ENCODE measurements at places on chromosomes 16 and 17.

GRCh38 chr17:46983782-46984181 lies 4.7 kb upstream of the RPRML start:
- DNase-seq = no peak

DNA sequence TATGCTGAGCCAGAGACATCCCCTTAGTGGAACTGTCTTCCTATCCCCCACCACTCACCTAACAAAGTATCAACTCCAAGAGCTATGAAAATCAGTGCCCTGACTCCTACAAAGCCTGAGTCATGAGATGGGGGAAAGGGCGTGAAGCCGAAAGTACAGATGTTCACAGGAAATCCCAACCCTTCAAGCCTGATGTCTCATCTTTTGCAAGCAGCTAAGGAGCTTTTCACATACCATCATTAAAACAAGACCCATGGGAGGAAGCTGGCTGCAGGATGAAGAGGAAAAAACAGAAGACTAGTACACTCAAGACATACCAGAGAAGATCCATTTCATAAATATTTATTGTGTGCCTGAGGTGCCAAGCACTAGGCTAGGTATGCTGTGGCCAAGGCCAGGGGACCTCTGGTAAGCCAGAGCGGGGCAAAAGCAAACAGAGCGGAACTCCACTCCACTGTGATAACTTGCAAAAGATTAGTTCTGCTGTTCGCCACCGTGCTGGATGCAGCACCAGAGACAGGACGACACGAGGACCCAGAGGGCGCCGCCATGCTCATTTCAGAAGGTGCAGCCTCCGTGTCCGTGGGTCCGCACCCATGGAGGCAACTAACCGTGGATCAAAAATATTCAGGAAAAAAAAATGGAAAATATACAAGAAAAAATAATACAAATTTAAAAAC lies 4.5 kb upstream of the MNT start:
- DNase-seq = no peak

GRCh38 chr16:55436587-55436986 lies 42.4 kb upstream of the MMP2 start:
- DNase-seq = no peak

GRCh38 chr17:28466521-28467048 lies 6.9 kb upstream of the SLC13A2 start:
- no peak for DNase-seq

DNA sequence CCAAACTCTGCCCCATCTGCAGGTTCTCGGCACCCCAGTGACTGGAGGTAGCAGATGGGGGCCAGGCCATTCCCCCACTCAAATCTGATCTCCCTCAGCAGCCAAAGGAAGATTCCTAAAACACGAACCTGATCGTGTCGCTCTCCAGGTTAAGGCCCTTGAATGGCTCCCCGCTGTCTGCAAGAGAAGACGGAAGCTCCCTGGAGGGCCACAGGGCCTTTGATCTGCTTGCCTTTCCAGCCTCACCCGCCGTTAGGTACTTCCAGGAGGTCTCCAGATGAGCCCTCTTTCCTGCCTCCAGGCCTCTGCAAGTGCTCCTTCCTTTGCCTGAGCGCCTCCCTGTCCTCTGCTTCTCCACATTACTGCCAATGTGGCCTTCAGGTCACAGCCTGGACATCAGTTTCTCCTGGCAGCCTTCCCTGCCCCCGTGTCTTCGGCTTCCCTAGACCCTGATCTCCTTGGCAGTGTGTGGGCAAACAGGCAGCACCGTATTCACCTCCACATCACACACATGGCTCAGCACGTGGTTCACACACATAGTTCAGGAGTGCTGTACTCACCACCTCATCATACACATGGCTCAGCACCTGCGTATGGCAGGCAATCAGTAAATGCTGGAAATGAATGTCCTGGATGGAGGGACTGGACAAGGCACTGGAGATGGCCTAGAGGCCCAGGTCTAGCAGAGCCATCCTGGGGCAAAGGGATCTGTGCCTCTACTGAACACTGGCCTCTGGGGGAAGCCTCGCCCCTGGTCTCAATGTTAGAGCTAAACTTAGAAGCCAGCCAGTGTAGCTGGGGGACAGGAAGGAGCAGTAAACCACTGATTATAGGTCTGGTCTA lies 26.4 kb upstream of the MRPS23 start:
- no peak for DNase-seq

DNA sequence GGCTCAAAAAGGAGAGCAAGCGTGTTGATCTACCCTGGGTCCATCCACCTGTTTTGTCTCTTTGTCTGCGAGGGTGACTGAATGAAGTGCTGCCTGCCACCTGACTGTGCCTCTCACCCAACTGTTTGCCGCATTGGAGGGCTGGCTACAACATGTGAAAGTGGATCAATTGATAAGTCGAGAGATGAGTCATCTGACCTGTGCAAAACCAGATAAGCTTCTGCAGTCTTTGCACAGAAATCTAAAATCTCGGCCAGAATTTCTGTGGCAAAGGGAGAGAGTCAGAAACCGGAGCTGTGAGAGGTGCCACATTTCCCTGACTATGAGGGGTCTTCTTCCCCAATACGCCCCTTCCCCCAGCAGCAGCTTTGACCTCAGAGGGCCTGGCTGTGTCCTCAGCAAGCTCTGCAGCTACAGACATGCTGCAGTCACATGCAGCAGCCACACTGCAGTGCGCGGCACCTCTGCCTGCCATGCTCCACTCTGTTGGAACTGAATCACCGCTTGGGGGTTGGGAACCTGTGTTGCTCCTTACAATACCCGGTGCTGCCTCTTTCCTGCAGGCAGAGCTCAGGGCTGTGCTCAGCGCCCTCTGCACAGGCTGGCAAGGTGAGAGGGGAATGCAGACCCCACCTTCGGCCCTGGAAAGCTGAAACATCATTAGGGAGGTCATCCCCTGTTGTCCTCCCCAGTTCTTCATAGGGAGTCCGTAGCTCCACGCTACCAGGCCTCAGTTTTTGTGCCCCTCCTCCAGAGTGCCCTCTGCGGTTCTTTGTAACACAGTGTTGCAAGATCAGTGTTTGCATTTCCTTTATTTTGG lies 16.2 kb upstream of the HAS3 start:
- no peak for DNase-seq

DNA sequence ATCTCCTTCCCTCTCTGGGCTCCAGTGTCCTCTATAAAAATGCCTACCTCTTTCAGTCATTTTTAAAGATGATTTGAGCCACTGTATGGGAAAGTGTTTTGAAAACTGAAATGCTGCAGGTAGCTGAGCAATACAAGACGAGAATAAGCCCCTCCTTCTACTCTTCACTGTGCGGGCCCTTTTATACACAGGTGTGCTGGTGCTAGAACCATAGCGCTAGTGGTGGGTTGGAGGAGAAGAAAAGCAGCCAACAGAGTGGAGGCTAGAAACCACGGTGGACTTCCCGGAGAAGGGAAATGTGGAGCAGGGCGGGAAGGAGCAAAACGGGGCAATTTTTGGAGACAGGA lies 58.2 kb upstream of the DLX4 start:
- no peak for DNase-seq

DNA sequence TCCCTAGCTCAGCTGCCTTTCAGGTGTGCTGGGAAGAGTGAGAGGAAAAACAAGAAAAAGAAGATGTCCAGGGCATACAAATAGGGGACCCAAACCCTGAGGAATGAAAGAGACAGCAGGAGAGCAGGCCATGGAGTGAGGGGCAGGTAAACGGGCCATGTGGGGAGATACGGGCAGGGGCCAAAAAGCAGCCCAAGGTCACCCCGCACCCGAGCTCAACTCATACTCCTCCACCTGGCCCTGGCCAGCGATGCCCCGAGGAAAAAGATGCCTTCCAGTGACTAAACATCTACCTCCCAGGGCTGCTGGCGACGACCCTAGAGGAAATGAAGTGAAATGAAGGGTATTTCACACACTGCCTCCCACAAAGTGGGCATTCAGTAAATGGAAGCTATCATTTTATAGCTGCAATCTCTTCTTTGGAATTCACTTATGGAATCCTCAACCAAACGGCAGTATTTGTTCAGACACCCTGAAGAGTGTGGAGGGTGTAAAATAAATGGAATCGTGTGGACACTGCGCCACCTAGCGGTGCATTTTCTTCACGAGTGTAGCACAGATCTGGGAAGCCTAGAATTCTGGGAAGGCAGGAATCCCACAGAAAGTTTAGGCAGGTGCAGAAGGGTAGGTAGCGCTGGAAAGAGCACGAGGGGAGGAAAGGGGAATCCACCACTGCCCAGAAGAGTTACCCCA lies 14.9 kb downstream of the ELAC2 start:
- peak; percentile 57 for DNase-seq

DNA sequence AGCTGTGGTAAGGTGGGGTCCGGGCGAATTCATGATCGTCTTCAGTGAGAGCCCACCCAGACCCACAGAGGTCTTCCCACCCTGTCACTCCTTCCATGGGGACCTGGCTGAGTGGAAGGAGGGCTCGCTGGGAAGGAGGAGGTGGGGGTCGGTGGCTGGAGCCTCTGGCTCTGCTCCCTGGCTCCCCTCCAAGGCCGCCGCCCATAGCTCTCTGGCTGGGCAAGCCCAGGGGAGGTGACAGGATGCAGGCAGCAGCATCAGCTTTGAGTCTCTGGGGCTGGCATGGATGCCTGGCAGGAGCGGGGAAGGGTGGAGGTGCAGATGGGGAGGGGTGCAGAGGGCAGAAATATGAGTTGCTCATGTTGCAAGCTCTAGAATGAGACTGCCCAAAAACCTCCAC lies 147.0 kb downstream of the ENGASE start:
- DNase-seq = no peak

GRCh38 chr17:61468263-61468907 lies 16.2 kb downstream of the TBX4 start:
- DNase-seq = no peak

DNA sequence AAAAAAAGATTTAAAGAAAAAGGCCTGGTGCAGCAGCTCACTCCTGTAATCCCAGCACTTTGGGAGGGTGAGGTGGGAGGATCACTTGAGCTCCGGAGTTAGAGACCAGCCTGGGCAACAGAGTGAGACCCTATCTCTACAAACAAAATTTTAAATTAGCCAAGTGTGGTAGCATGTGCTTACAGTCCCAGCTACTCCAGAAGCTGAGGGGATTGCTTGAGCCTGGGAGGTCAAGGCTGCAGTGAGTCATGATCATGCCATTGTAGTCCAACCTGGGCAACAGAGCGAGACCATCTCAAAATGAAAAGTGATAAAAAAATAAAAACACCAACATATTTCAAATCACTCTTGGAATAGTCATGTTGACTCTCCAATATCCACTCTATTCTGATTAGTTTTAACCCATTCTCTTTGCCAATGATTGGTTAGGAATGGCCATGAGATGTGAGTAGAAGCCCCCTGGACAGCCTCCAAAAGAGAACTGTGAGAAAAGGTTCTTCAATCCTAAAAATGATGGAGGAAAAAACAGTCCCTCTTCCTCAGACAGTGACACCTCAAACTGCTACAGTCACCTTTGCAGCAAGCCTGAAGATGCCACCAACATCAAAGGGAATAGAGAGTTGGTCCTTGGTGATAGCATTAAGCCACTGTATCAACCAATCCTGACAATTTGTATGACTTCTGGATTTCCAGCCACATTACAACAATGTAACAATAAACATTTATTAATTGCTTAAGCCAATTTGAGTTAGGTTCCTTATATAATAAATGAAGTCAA lies 2.9 kb upstream of the KANSL1 start:
- DNase-seq = no peak

- no peak for DNase-seq
Observed at GRCh38 chr16:79186196-79186595, 414.3 kb downstream of the MAF start.

GRCh38 chr17:5943232-5943631 lies 126.9 kb upstream of the WSCD1 start:
- no peak for DNase-seq

DNA sequence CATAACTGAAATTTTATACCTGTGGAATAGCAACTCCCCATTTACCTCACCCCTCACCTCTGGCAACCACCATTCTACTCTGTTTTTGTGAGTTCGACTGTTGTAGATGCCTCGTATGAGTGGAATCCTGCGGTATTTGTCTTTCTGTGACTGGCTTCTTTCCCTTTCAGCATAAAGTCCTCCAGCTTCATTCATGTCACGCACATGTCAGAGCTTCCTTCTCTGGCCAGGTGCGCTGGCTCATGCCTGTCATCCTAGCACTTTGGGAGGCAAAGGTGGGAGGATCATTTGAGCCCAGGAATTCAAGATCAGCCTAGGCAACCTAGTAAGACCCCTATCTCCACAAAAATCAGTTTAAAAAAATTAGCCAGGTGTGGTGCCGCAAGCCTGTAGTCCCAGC lies 278.4 kb downstream of the PARN start:
- DNase-seq = no peak

- peak; percentile 94 for DNase-seq
Observed at GRCh38 chr17:74011966-74012365, 191.5 kb upstream of the RPL38 start.

- peak; percentile 73 for DNase-seq
Observed at GRCh38 chr17:47776330-47777197, 43.5 kb downstream of the TBX21 start.

DNA sequence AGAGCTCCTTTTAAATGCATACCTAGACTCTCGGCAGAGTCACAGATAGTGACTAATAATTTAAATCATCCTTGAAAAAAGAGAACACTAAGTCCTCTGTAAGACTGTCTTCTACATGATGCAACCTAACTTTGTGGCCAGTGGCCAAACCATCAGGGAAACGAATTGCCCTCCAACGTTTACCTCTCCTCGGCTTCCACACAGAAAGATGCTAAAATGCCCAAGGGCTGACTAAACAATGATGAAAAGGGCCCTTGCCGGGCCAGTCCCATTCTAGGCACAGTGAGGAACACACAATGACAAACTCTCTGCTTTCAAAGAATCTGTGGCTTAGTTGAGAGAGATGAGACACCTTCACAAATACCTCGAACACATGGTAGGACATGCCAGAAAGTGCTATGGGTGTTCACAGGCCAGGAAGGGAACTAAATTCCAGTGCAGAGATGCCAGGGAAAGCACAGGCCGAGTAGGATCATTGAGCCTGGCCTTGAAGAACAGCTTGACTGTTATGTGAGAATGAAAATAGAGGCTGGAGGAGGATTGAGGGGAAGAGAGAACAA lies 35.3 kb upstream of the PITPNM3 start:
- no peak for DNase-seq

DNA sequence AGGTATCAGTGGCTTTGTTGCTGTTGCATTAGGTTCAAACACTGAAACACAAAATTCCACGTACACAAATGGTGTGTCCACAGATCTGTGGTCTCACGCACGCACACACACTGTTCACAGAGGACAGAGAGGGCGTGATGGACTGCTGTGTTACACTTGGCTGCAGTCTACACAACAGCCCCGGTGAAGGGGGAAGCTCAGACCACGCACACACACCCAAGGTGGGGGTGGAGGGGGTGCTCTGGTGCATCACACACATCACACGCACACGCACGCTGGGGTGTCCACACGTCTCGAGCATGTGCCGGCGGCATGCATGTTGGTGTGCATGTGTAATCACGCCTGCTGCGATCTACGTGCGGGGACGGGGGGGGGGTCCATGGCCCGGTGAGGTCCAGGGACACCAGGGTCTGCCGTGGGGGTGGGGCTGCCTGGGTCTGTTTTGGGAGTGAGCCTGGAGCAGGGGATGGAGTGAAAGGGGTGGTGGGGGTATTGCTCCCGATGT lies 7.3 kb downstream of the HSD3B7 start:
- DNase-seq = no peak

GRCh38 chr16:12318661-12319427 lies 342.3 kb downstream of the SNX29 start:
- no peak for DNase-seq
